ENCODE measurements at places on chromosomes 3 and 15. TPM values are rescaled to one million over a fixed set of nuclear protein-coding genes. Genes with fewer than 3 reads are reported as not detected.

- peaks cover 19% of the 10 kb centered on the region for H3K4me1 ChIP-seq
- H3K4me3 ChIP-seq = no peak overlapping the region
- H3K27me3 ChIP-seq = no peaks in the 10 kb centered on the region
Observed at GRCh38 chr3:31695280-31696008, 162.7 kb downstream of the STT3B start.

The TUSC7 gene
- total RNA-seq = not detected

DNA sequence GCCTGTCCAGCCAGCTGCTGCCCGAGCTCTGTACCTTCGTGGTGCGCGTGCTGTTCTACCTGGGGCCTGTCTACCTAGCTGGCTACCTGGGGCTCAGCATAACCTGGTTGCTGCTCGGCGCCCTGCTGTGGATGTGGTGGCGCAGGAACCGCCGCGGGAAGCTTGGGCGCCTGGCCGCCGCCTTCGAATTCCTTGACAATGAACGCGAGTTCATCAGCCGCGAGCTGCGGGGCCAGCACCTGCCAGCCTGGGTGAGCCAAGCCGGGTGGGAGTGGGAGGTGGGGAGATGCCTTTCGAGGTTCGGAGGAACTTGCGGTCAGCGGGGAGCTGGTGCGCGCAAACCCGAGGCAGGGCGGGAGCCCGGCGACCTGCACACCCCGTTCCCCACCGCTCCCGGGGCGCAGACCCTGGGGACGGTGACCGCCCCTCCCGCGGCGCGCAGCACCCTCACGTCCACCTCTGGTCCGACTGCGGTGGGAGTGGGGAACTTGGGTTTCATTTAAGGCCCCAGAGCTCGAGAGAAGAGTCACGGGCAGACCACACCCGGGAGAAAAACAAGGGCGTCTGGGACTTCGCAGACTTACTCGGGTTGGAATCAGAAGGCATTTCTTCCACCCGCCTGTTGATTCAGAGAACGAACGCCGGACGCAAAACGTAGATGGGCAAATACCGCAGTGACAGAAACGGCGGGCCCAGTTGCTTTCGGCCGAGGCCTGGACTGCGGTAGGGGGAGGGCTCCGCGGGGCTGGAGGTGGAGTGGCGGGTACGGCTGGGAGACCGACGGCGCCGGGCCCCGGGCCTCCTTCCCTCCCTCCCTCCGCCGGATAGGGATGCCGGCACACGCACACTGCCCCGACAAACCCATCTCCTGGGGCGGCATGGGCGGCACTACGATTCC is 708 bp downstream of the ESYT3 start:
- peak overlapping the region; percentile 72 for H3K4me3 ChIP-seq
- H3K36me3 ChIP-seq = no peaks in the 10 kb centered on the region
- no peak overlapping the region for H3K27ac ChIP-seq
- no peak for DNase-seq

The NR1D2 gene
- 14.7 TPM for total RNA-seq

The CNTN6 gene
- 8.3 TPM for total RNA-seq

DNA sequence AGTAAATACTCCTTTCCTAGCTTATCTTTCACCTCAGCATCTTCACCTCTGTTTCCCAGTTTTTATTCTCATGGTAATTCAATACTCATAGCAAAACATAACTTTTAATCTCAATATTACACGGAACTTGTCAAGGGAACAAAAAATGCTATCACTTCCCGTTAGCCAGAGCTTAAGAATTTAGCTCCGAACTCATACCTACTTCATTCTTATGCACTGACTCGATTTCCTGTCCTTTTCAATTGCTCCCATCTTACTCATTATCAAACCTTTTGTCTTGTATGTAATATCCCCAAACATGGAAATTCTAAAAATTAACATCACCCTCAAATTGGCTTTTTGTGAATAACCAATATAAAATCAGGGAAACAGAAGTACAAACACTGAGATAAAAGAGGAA is 28.2 kb downstream of the MYEF2 start:
- H3K27me3 ChIP-seq = no peaks in the 10 kb centered on the region
- peaks cover 20% of the 10 kb centered on the region for H3K4me1 ChIP-seq
- peaks cover 12% of the 10 kb centered on the region for H3K36me3 ChIP-seq
- no peak for DNase-seq

GRCh38 chr15:66388043-66388363 is 1.3 kb downstream of the MAP2K1 start:
- H3K4me3 ChIP-seq = peak overlapping the region; percentile 81
- H3K4me1 ChIP-seq = peaks cover 44% of the 10 kb centered on the region
- no peaks in the 10 kb centered on the region for H3K27me3 ChIP-seq
- H3K36me3 ChIP-seq = no peaks in the 10 kb centered on the region
- peak overlapping the region; percentile 91 for H3K27ac ChIP-seq

- H3K4me1 ChIP-seq = peaks cover 18% of the 10 kb centered on the region
- peak; percentile 50 for DNase-seq
- H3K27me3 ChIP-seq = peaks cover 11% of the 10 kb centered on the region
- no peak overlapping the region for H3K27ac ChIP-seq
- peaks cover 2% of the 10 kb centered on the region for H3K36me3 ChIP-seq
- H3K4me3 ChIP-seq = no peak overlapping the region
Observed at GRCh38 chr15:31250033-31250432, 76.6 kb upstream of the KLF13 start.

GRCh38 chr3:109853077-109853731 is 515.9 kb upstream of the DPPA4 start:
- DNase-seq = no peak
- H3K27ac ChIP-seq = no peak overlapping the region

The MYZAP gene
- 1.9 TPM for total RNA-seq

GRCh38 chr3:192819001-192819569 is 91.7 kb upstream of the FGF12 start:
- no peaks in the 10 kb centered on the region for H3K36me3 ChIP-seq
- peaks cover 38% of the 10 kb centered on the region for H3K4me1 ChIP-seq

- no peaks in the 10 kb centered on the region for H3K4me1 ChIP-seq
- no peaks in the 10 kb centered on the region for H3K27me3 ChIP-seq
- H3K27ac ChIP-seq = no peak overlapping the region
- DNase-seq = no peak
- no peak overlapping the region for H3K4me3 ChIP-seq
- H3K36me3 ChIP-seq = peaks cover 27% of the 10 kb centered on the region
Observed at GRCh38 chr3:122697952-122698620, 17.4 kb downstream of the PARP14 start.

GRCh38 chr3:99962703-99963102 is 145.0 kb downstream of the CMSS1 start:
- H3K36me3 ChIP-seq = no peaks in the 10 kb centered on the region
- DNase-seq = no peak
- H3K4me3 ChIP-seq = no peak overlapping the region
- peak overlapping the region; percentile 65 for H3K27ac ChIP-seq
- peaks cover 60% of the 10 kb centered on the region for H3K4me1 ChIP-seq
- H3K27me3 ChIP-seq = no peaks in the 10 kb centered on the region

The THSD4 gene
- 3.4 TPM for total RNA-seq

The DNAH12 gene
- 0.29 TPM for total RNA-seq

DNA sequence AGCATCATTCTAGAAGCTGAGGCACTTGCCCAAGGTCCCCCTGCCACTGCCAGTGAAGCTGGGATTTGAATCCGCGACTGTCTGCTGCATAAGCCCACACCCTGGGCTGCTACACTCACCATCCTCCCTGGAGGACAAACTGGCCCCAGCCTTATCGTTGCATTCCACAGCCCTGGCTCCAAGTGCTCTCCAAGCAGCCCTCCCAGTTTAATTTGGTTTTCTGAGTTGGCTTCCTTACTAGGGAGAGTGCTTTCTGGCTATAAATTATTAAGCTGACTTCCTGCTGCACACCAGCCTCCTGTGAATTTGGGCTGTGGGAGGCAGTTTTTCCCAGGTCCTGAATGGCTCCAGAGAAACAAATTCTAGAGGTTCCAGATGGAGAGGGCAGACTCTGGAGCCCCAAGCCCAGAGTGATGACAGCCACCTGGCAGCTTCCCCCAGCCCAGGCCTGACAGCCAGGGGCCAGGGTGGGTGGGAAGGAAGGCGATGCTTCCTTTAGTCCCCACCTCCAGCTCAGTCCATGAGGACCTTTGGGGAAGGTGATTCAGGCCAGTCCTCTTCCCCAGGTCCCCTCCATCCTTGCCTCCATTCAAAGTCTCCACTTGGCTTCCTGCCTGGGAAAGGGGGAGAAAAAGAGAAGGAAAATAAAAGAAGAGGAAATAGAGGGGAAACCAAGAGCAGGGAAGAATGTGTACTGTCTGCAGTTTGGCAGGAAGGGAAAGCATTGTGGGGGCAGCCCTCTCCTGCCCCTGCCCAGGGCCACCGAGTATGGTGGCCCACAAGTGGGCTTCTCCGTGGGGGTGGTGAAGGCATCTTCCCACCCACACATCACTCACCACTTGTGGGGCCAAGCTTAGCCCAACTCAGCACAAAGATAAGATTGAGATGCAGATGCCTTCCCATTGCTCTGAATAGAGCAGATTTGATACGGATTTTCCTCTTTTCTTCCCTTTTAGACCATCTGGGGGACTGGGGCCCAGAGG is 69.6 kb downstream of the SEMA5B start:
- no peak for DNase-seq
- peaks cover 33% of the 10 kb centered on the region for H3K4me1 ChIP-seq
- H3K36me3 ChIP-seq = peaks cover 14% of the 10 kb centered on the region
- H3K4me3 ChIP-seq = no peak overlapping the region
- peak overlapping the region; percentile 75 for H3K27ac ChIP-seq

DNA sequence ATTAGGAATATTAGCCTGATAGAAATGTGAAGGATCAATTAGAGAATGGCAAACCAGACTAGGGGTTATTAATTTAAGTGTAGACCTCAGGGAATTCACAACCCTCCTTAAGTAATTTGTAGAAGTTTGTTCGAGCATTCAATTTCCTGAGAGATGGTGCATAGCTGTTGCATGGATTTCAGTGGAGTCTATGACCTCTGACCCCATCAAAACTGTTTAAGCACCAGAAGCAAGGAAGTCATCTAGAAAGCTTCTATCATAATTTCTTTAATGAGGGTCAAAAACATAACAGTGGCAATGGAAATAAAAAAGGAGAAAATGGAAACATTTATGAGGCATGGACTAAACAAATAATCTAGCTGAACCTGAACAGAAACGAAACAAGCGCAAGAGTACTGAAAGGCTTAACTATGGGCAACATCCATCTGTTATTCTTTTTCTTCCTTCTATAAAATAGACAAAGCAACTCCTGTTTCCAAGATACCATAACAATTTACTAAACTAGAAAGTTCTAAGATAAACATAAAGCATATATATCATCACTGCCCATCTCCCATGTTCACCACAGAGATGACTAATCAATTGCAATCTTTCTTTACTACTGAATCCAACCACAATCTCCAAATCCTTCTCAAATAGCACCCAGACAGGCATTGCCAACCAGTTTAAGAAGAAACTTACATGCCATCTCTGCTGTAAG is 151.4 kb downstream of the THRB start:
- H3K27me3 ChIP-seq = no peaks in the 10 kb centered on the region
- H3K27ac ChIP-seq = no peak overlapping the region
- H3K4me1 ChIP-seq = peaks cover 19% of the 10 kb centered on the region
- H3K36me3 ChIP-seq = no peaks in the 10 kb centered on the region
- no peak for DNase-seq

DNA sequence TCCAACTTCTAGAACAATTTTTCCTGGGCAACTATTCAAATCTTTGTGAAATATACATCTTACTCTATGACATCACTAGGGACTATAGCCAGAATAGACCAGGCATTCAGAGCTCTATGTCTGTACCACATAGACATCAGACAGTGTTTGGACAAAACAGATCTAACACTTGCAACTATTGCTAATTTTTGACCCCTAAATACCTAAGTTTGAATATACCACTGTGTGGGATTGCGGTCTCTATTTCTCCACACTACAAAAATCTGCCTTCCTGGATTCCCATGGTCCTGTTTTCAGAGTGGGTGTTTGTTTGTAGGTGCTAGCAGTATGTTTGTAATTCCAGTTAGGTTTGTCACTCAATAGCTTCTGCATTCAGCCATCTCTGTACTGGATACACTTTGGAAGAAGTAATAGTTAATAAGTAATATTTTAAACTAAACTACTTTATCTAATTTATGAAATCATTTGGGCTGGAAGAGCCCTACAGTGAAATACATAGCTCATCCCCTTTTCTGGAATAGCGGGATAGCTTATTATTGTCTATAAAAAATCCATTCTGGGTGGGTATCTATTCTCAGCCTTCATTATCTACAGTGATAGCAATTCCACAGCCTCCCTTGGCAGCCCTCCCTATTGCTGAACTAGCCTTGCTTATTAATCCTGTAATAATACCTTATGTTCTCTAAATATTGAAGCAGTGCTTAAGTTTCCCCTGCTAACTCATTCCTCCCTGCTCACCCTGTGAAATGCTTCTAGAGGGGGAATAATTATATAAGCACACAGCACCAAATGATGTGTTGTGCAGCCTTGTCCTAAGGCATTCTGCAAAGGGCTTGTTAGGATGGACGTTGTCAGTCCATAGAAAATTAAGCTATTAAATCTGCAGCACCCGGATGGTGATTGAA is 49.4 kb downstream of the RBMS3 start:
- H3K4me3 ChIP-seq = no peak overlapping the region
- peaks cover 53% of the 10 kb centered on the region for H3K4me1 ChIP-seq
- no peak for DNase-seq
- H3K27ac ChIP-seq = no peak overlapping the region
- H3K27me3 ChIP-seq = no peaks in the 10 kb centered on the region

The ROPN1 gene
- total RNA-seq = not detected

GRCh38 chr3:33063651-33064051 is 33.3 kb downstream of the GLB1 start:
- no peak overlapping the region for H3K4me3 ChIP-seq
- peaks cover 5% of the 10 kb centered on the region for H3K4me1 ChIP-seq
- H3K36me3 ChIP-seq = peaks cover 33% of the 10 kb centered on the region
- H3K27ac ChIP-seq = peak overlapping the region; percentile 27

- no peak for DNase-seq
- no peaks in the 10 kb centered on the region for H3K36me3 ChIP-seq
- H3K27ac ChIP-seq = no peak overlapping the region
- H3K27me3 ChIP-seq = no peaks in the 10 kb centered on the region
- H3K4me3 ChIP-seq = no peak overlapping the region
Observed at GRCh38 chr3:1528621-1529020, 435.8 kb downstream of the CNTN6 start.

- H3K36me3 ChIP-seq = no peaks in the 10 kb centered on the region
- H3K4me1 ChIP-seq = peaks cover 6% of the 10 kb centered on the region
- H3K27me3 ChIP-seq = no peaks in the 10 kb centered on the region
- no peak for DNase-seq
- H3K4me3 ChIP-seq = no peak overlapping the region
- no peak overlapping the region for H3K27ac ChIP-seq
Observed at GRCh38 chr3:24765399-24765798, 270.7 kb upstream of the THRB start.

DNA sequence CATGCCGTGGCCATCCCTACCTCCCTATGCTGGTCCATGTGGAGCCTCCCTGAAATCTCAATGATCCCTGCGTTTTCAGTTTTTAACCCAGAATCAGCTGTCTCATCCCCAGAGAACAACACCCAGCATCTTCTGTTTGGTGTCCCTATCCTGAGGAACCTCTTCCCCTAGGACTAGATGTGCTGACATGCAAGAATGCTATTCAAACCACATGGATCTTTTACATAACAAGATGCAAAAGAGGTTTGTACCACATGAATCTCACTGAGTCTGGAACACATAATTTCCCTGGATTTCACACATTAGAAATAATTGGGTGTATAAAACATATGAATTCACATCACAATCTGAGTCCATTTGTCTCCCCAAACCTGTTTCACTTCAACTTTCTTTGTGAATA is 174.6 kb upstream of the NECTIN3 start:
- no peak for DNase-seq
- H3K4me1 ChIP-seq = peaks cover 24% of the 10 kb centered on the region
- H3K4me3 ChIP-seq = no peak overlapping the region
- peaks cover 6% of the 10 kb centered on the region for H3K36me3 ChIP-seq
- H3K27me3 ChIP-seq = no peaks in the 10 kb centered on the region
- peak overlapping the region; percentile 43 for H3K27ac ChIP-seq

- no peaks in the 10 kb centered on the region for H3K27me3 ChIP-seq
- no peak overlapping the region for H3K4me3 ChIP-seq
Observed at GRCh38 chr3:147157631-147158030, 248.7 kb downstream of the ZIC4 start.
